ENCODE measurements at places on chromosomes 4 and X.

GRCh38 chr4:15376145-15376544 is 51.7 kb upstream of the C1QTNF7 start:
- no peak for DNase-seq

DNA sequence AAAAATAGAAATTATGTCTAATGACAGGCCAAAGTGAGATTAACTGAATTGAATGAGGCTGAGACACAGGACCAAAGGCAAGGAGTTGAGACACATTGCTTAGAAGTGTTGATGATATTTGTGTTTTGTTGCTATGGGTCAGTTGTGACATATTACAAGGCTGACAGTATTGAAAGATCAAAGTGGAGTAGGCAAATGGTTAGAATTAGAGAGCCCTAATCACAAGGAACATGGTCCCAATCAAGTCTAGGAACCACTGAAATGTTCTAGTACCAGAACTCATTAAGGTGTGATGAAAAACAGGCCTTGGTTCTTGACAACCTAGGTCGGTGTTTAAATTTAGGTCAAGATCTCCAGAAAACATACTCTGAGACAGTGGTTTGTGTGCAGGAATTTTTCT is 896.3 kb upstream of the HS3ST1 start:
- DNase-seq, result no peak

GRCh38 chrX:15808254-15808653 is 18.0 kb downstream of the ZRSR2 start:
- DNase-seq, result no peak

GRCh38 chr4:146029939-146030710 is 91.5 kb upstream of the ZNF827 start:
- no peak for DNase-seq

DNA sequence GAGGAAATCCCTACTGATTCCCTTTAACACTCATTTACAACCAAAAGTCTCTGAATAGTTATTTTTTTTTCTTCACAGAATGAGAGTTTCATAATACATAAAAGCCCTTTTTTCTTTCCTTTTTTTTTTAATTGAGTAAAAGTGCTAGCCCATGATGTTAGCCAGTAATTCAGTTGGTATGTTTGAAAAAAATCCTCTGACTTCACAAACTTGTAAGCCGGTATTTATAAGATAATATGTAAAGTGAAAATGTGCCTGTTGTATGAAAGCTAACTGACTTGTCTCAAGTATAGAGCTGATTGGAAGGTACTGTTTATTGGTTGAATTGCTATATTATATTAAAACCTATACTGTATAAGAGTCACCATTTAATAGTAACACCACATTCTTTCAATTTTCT is 70.2 kb upstream of the NEIL3 start:
- DNase-seq, result no peak

All from sciatic nerve (tissue), 2 donors.